ENCODE measurements at places on chromosomes 2 and 18. TPM values are rescaled to one million over a fixed set of nuclear protein-coding genes. Genes with fewer than 3 reads are reported as not detected.

GRCh38 chr2:104599787-104600510 lies 254.0 kb upstream of the POU3F3 start:
- DNase-seq: no peak

GRCh38 chr2:174750923-174751441 lies 13.3 kb downstream of the CHRNA1 start:
- DNase-seq: no peak

C2orf80 gene
- not detected for total RNA-seq

RAB27B gene
- total RNA-seq: 0.39 TPM

- DNase-seq: no peak
These were observed 16.1 kb upstream of the CD207 start for GRCh38 chr2:70851704-70852103.

Data from aorta (tissue), 5 donors.